ENCODE measurements at places on chromosomes 4 and X.

GRCh38 chr4:89521826-89522225 lies 214.2 kb upstream of the GPRIN3 start:
- DNase-seq = no peak

GRCh38 chrX:53732797-53733196 lies 46.3 kb upstream of the HUWE1 start:
- no peak for DNase-seq

DNA sequence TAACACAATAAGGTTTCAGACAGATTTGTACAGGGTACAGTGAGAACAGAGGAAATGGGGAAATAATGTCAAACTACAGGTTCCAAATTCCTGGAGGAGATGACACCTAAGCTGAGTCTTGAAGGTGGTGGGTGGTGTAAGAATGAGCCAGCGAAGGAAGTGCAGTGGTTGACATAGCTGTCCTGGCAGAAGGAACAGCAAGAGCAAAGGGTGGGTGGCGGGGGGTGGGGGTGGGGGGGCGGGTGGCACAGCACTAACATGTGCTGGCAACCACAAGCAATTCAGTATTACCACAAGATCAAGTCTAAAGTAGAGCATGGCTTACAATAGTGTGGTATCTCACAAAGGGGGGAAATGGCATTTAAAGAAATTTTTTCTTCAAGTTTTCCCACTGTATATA lies 13.1 kb upstream of the G3BP2 start:
- DNase-seq = no peak

DNA sequence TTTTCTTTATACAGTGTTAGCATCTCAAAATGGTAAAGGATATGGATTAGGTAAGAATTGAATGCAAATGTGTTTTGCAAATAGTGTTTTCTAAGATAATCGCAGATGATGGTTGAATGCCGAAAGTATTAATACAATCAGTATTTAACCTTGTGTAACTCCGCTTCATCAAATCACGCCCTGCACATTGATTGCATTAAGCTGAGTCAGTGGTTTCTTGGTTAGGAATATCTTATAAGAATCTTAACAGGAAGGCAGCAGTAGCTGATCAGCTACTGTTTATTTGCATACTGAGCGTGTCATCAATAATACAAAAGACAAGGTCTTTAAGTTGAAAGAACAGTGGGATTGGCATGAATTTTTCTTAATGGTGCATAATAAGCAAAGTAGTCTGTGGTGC lies 545.4 kb downstream of the RPA4 start:
- no peak for DNase-seq

DNA sequence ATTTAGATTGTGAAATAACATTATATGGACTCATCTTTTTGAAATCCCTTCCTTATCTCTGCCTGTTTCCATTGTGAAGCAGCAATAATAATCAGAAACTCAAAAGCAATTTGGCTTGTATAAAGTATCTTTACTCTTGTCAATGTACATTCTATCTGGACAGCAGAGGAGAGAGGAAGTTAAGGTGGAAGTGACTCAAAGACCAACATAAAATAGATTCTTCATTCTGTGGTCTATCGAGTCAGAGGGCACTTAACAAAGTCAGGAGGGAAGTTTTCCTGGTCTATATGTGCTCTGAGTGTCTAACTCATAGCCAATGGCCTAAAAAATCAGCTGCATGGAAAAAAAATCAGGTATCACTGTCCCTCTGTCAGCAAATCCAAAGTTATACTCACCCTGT lies 155.5 kb downstream of the EMCN start:
- DNase-seq = no peak

Measured in anterior cingulate cortex (tissue), 58 donors.